ENCODE measurements at places on chromosomes 1 and 21.
A peak's percentile ranks its signal among the peaks of the same experiment; 100 is the strongest.

DNA sequence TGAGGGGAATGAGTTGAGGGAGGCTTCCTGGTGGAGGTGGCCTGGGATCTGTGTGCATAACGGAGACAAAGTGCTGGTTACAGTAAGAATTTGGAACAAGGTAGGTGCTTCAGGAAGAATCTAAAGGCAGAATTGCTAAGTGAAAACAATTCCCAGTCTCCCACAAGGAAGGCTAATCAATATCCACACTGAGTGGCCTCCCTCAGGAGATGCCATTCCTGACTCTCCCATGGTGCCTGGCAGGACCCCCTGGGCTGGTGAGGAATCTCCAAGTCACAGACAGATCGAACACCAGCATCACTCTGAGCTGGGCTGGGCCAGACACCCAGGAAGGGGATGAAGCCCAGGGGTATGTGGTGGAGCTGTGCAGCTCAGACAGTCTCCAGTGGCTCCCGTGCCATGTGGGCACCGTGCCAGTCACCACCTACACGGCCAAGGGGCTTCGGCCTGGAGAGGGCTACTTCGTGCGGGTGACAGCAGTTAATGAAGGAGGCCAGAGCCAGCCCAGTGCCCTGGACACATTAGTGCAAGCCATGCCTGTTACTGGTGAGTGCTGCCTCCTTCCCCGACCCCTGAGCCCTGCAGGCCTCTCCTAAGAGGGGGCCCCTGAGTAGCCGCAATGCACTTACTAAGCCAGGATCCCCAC lies 30.7 kb downstream of the IGFN1 start:
- no peak for DNase-seq

GRCh38 chr1:64549464-64550239 lies 79.7 kb downstream of the CACHD1 start:
- no peak for DNase-seq

GRCh38 chr1:66270119-66270812 lies 263.7 kb upstream of the SGIP1 start:
- DNase-seq = peak; percentile 66

DNA sequence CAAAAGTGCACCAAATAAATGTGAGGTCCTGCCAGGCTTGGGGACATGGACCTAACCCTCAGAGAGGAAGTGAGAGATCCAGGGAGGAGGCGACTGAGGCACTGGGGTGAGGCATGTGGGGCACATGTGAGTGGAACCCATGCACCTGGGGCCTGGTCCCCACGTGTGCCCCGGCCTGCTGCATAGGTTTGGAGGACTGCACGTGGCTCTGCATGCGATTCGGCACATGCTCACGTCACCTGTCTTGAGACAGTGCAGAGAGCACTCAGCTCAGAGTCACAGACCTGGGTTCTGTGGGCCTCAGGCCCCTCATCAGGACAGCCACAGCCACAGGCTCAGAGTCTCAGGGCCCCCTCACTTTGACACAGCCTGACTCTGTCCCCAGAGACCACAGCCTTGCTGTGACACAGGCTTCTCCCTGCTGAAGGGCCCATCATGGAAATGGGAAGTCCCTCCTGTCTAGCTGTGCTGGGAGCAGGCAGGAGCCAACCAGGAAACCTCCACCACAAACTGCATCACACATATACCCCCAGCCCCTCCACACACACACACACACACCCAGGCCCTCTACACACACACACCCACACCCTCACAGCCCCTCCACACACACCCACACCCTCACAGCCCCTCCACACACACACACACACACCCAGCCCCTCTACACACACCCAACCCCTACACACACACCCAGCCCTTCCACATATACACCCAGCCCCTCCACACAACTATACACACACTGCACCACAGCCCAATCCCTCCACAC lies 48.2 kb downstream of the SLC9A1 start:
- DNase-seq = no peak

DNA sequence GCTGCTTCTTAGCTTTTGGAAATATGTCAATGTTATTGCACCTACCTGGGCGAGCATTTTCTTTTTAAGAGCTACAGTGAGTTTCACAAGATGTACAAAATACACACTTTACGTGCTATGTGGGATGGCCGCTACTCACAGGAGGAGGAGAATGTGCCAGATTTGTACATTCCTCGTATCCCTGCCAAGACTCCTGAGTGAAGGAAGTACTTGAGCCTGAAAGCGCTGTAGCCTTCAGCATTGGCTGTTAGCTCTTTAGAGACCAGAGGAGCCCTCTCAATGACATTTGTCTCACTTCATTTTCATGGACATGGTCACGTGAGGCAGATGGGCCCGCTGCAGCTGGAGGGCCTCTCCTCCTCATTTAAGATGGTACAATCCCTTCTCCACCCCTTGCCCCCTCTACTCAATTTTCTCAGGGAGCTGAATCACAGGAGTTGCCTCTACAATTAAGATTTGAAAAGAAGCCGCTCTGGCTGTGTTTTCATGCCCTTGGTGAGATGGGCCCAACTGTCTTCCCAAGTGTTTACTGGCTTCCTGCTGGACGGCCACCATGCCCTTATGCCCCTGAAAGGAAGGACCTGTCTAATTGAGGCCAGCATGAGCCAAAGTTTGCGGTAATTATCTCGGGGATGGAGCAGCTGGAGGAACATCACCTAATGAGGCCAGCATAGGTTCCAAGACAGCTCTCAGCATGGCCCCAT lies 442.6 kb downstream of the PRDM2 start:
- DNase-seq = no peak

DNA sequence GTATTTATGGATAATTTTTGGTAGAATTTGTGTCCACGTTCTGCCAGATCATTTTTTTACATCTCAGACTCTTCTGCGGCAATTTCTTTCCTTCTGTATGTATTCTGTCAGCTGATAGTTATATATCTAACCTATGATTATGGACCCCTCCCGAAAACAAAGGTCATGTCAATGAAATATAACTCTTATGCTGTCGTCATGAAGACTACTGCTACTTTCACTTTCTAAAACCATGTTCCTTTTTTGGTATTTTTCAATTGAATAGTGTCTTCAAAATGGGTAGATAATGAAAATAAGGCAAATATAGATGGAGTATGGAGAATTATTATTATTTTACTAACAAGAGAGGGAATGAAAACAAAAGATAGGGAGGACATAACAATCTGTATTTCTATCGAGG lies 3.2 kb downstream of the ANGPTL1 start:
- DNase-seq = no peak

- no peak for DNase-seq
These were observed 1.7 kb downstream of the TOR3A start for GRCh38 chr1:179083533-179083932.

- no peak for DNase-seq
These were observed 464 bp downstream of the PARK7 start for GRCh38 chr1:7962014-7962335.

Measured in gastrocnemius medialis (tissue), 4 donors.